ENCODE measurements at places on chromosomes 12 and 14.

- DNase-seq: no peak
Measured at GRCh38 chr12:58732894-58733293, 187.4 kb downstream of the LRIG3 start.

GRCh38 chr12:56164345-56164729 is 6.2 kb downstream of the MYL6 start:
- no peak for DNase-seq

GRCh38 chr12:575129-575502 is 88.1 kb downstream of the NINJ2 start:
- DNase-seq: no peak

GRCh38 chr12:67441736-67442346 is 172.7 kb downstream of the CAND1 start:
- peak; percentile 73 for DNase-seq

- no peak for DNase-seq
Measured at GRCh38 chr12:132773077-132773955, 11.7 kb upstream of the ANKLE2 start.

DNA sequence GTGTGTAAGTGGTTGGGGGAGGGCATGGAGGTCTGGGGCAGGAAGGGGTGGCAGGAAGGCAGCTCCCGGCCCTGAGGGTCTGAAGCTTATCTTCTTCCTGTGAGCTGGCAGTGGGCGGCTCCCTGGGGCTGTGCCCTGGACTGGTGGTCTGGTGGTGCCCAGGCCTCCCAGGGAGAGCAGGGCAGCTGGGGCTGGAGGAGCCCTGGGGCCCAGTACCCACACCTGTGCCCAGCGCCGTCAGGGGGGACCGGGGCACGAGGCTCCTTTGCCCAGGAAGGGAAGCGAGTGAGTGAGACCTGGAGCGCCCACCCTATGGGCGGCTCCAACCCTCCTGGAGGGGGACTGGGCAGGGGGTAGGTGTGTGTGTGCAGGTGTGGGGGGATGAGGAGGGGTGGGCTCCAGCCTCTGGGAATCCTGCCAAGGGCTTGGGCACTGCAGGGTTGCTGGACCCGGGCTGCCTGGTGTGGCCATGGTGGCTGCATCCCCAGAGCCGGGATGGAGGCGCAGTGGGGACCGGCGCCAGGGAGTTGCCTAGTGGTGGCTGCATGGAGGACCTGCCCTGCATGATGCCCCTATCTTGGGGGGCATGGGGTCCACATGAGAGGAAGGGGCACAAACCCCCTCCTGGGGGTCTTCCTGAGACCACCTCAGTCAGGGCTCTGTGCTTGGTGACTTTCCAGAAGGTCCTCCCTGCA is 353.6 kb downstream of the TMEM121 start:
- no peak for DNase-seq

- DNase-seq: no peak
Measured at GRCh38 chr12:116121453-116121871, 156.0 kb downstream of the MED13L start.

DNA sequence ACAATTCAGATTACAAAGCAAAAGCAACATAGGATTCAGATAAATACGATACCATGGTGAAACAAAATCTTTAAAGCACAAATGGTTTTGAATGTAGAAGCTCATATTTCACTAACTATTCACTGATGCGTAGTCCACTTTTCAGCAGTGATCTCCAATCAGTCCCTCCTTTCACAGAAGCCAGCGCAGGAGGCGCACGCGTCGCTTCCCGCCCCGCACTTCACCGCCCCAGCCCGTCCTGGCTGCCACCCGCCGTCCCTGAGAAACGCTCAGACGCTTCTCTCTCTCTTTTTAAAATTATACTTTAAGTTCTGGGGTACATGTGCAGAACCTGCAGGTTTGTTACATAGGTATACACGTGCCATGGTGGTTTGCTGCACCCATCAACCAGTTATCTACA is 19.8 kb upstream of the CHFR start:
- DNase-seq: no peak

DNA sequence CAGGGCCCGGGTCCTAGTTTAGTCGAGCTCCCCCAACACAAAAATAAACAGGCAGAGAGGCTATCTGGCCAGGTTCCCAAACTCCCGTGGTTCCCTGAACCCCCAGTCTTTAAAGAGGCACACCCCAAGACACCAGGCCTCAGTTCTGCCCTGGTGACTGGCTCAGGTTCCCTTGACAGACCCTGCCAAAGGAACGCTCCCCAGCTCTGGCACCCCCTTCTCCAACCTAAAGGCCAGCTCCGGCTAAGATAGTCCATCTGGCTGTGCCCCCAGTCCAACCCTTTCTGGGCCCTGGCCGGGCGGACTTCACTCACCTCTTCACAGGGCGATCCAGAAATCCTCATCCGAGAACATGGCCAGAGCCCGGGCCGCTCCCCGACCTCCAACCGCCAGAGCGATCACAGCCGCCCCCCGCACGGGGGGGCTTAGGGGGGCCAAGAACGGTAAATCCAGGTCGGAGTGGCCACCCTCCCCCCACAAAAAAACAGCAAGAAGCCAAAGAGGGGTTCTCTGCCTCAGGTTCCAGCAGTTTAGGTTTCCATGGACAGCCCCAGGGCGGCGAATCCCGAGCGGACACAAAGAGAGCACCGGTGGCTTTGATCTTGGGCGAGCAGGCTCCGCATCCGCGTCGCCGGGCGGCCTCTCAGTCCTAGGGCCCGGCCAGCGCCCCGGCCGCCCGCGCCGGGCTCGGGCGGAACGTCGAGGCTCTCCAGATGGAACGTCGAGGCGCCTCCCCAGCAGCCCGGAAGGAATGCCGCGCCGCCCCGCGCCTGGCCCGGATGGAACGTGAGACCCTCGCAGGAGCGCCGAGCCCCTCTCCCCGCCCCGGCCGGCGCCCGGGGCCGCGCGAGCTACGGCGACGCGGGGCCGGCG is 1.1 kb downstream of the KMT2D start:
- no peak for DNase-seq

- DNase-seq: peak; percentile 21
Measured at GRCh38 chr14:102917469-102918211, 4.8 kb upstream of the AMN start.

- DNase-seq: no peak
Measured at GRCh38 chr12:123056053-123056452, 75.6 kb downstream of the ARL6IP4 start.

DNA sequence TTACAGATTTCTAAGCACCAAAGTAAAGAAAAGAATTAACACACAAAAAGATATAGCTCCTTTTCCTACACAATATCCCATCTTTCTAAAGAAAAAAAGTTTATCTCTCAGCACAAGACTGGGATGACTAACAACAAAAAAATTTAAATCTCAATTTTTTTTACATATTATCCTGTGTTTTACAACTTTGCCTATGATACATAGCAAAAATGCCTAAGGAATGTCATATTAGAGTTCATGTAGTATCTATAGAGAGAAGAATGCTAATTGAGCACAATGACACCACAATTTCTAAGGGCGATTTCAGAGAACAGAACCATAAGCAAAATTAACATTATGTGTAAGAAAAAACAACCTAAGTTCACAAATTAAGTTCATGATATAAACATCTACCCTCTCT is 16.3 kb downstream of the C2CD5 start:
- peak; percentile 35 for DNase-seq

DNA sequence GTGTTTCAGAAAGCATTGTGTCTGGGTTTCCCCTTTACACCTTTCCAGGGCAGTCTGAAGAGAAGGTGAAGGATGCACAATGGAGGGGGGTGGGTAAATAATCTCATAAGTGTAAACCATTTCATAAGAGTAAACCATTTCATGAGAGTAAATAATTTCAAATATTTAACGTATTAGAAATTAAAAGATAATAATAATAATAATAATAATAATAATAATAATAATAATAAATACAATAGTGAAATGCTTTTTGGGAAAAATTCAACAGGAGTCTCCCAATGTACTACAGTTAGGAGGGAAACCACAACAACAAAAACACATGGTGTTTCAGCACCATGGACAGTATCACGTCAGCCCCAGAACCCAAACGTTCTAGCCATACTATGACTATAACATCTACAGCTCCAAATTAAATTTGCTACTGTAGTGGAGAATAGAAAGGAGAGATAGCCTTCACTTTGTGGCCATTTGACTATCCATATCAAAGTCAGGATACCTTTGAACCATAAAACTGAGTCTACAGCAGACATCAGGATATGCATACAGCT is 691.8 kb downstream of the BCL11B start:
- no peak for DNase-seq

DNA sequence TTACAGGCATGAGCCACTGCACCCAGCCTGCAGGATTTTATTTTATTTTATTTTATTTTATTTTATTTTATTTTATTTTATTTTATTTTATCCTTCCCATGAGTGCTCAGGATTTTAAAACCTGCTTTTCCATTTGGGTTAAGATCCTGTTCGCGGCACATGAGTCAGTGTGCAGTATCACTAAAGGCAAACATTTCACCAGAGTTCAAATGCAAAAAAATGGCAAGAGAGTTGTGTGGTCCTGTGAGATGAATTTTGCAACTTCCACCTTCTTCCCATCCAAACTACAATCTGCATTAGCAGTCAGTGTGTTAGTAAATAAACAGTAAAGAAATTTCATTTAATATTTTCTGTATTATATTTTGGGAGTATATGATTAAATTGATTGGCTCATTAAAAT is 29.0 kb downstream of the MOAP1 start:
- no peak for DNase-seq

DNA sequence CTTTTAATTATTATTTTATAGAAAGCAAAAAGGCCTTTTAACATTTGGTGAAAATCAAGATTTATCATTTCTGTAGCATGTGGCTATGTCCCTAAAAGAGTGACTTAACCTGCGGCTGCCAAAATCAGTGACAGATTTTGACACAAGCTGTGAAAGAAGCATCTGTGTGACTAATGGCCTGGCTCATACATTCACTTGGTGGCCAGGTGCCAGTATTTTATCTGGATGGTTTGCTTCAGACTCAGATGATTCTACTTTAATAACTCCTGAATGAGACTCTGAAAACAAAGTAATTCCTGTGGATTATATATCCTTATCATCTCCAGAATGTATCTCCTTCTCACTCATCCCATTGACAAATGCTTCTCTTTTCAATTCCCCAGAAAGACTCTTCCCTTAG is 103.0 kb downstream of the FSCB start:
- DNase-seq: no peak

DNA sequence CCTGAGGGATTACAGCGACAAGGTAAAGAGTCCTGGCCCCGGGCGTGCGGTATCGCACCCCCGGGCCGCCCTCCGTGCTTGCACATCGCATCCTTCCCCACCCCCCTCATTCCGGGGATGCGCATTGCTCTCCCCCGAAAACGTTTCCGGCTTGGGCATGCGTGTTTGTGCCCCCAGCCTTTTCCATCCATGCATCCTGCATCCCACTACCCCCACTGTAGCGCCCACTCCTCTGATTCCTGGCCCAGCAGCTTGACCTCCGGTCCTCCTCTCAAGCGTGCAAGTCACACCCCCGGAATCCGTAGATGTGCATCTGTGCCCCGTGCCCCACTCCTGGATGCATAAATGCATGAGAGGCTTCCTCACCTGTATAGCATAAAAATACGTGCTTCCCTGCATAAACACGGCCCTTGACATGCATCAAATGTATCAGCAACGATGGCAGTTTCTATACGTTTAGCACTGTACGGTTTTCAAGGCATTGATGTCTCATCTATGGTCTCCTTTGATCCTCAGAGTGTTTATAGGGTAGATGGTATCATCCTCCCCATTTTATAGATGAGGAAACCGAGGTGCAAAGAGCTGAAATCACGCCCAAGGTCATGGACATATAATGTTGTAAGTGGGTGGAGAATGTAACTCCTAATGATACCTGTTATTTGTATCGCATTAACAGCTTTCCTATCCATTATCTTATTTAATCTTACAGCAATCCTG is 484 bp downstream of the RIC8B start:
- DNase-seq: no peak

DNA sequence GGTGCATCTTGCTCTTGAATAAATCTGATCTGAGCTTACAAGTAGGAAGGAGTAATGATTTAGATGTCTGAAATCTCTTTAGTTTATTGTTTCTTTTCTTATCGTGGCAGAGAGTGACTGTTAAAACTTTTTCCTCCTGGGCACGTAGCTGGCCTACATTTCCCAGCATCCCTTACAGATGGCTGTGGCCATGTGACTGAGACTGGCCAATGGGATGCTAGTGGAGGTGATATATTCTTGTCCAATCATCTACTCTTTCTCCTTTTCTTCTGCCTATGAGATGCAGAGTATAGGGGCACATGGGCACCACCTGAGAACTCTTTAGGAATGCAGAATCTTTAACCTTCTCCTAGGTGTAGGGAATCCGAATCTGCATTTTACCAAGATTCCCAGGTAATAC is 237.3 kb downstream of the RGS6 start:
- DNase-seq: no peak

DNA sequence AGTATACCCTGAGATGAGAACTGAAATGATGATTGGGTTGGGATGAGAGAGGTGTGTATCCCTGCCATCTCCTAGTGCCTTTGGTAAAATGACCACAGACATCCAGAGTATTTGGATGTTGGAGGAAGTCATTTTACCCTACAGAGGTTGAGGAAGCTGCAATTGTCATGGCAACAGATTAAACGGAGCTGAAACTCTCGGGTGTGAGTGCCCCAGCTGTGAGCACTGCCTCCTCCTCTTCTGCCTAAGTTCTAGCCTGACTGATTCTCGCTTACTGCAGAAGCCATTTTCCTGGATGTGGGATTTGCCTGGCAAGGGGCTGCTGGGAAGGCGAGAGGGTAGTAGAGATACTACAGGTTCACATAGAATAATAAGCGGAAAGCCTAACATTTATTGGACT is 10.3 kb upstream of the PPP4R4 start:
- DNase-seq: no peak

- DNase-seq: no peak
Measured at GRCh38 chr12:109723311-109723881, 9.8 kb downstream of the FAM222A start.

DNA sequence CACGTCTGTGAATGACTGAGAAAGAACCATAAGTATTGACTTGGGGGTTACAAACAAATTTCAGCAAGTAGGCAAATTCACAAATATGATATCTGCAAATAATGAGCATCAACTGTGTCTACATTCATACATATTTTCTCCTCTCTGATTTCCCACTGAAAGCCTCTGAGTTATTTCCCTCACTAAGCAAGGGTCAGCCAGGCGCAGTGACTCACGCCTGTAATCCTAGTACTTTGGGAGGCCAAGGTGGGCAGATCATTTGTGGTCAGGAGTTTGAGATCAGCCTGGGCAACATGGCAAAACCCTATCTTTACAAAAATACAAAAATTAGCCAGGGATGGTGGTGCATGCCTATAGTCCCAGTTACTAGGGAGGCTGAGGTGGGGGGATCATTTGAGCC is 80.8 kb downstream of the SLC25A21 start:
- DNase-seq: no peak
